ENCODE measurements at places on chromosomes 1 and 21. TPM values are rescaled to one million over a fixed set of nuclear protein-coding genes. Genes with fewer than 3 reads are reported as not detected.

CRYAA gene
- not detected for total RNA-seq

VHLL gene
- total RNA-seq: 0.94 TPM

RHOU gene
- total RNA-seq: 39.6 TPM

GPR3 gene
- not detected for total RNA-seq

KNCN gene
- total RNA-seq: not detected

WNT2B gene
- 2.8 TPM for total RNA-seq

KRTAP13-1 gene
- not detected for total RNA-seq

VAV3 gene
- total RNA-seq: 2.8 TPM

ATP5PF gene
- total RNA-seq: 53.3 TPM

KRTAP12-1 gene
- not detected for total RNA-seq

TEX38 gene
- total RNA-seq: not detected

CD48 gene
- 1.1 TPM for total RNA-seq

ANKRD45 gene
- total RNA-seq: 26.2 TPM

DNAJC6 gene
- 104 TPM for total RNA-seq

OR2AK2 gene
- total RNA-seq: 0.78 TPM

SLC27A3 gene
- 14.5 TPM for total RNA-seq

STYXL2 gene
- total RNA-seq: 0.16 TPM

CLCA4 gene
- not detected for total RNA-seq

DIO1 gene
- total RNA-seq: not detected

TFF1 gene
- total RNA-seq: not detected

CD247 gene
- total RNA-seq: 2.3 TPM

KCND3 gene
- total RNA-seq: 12.6 TPM

CYP4A22 gene
- total RNA-seq: not detected

RNF186 gene
- total RNA-seq: not detected

CELA2B gene
- not detected for total RNA-seq

E2F2 gene
- total RNA-seq: 0.78 TPM

MAD2L2 gene
- total RNA-seq: 43.4 TPM

C1QB gene
- total RNA-seq: 4.8 TPM

EXO1 gene
- total RNA-seq: 3.4 TPM

CFAP74 gene
- 0.47 TPM for total RNA-seq

ETV3L gene
- total RNA-seq: not detected

CHIA gene
- total RNA-seq: not detected

KRTAP19-1 gene
- total RNA-seq: not detected

Measured in occipital lobe (tissue), 3 donors.